ENCODE measurements at places on chromosomes 16 and 17. TPM values are rescaled to one million over a fixed set of nuclear protein-coding genes. Genes with fewer than 3 reads are reported as not detected.

GRCh38 chr17:57236686-57237299 is 19.5 kb upstream of the MSI2 start:
- H3K4me1 ChIP-seq, result no peaks in the 10 kb centered on the region
- H3K36me3 ChIP-seq, result no peaks in the 10 kb centered on the region
- no peak overlapping the region for H3K27ac ChIP-seq
- H3K27me3 ChIP-seq, result peaks cover 17% of the 10 kb centered on the region
- no peak overlapping the region for H3K4me3 ChIP-seq

Gene TPSG1
- total RNA-seq, result not detected

DNA sequence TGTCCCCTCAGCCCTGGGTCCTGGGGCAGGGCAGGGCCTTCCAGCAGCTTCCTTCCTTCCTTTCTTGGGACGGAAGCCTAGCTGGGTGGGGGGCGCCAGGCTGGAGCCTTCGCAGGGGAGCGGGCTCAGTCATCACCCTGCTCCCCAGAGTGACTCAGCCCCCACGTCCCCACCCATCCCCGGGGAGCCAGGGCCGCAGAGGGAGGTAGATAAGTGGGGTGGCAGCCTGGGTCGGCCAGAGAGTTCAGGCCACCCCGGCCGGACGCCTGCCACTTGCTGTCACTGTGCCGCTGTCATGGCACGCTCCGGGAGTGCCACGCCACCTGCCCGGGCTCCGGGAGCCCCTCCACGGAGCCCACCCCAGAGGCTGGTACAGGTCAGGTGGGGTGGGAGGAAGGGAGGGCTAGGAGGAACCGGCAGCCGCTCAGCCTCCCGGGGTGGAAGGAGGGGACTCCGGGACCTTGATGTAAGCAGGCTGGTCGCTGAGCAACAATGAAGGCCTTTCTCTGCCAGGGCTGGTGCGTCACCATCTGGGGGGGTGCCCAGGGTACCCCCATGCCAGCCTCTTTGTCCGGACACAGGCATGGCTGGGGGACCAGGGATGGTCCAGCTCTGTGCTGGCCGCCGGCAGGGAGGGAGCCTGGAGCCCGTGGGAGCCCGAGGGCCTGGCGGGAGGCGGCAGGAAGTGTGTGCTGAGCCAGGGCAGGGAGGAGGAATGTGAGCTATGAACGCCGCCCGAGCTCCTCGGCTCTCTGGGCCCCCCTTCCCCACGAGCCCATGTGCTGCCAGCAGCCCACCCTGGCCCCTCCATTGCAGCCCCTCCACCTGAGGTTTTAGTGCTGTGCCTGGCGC is 6.6 kb downstream of the NHERF2 start:
- H3K27ac ChIP-seq, result no peak overlapping the region
- no peak for DNase-seq
- no peaks in the 10 kb centered on the region for H3K36me3 ChIP-seq
- H3K4me3 ChIP-seq, result no peak overlapping the region
- H3K27me3 ChIP-seq, result peaks cover 1% of the 10 kb centered on the region

- no peaks in the 10 kb centered on the region for H3K27me3 ChIP-seq
- H3K36me3 ChIP-seq, result peaks cover 3% of the 10 kb centered on the region
- peak overlapping the region; percentile 68 for H3K4me3 ChIP-seq
These were observed 73.6 kb downstream of the SOCS1 start for GRCh38 chr16:11182411-11182810.

DNA sequence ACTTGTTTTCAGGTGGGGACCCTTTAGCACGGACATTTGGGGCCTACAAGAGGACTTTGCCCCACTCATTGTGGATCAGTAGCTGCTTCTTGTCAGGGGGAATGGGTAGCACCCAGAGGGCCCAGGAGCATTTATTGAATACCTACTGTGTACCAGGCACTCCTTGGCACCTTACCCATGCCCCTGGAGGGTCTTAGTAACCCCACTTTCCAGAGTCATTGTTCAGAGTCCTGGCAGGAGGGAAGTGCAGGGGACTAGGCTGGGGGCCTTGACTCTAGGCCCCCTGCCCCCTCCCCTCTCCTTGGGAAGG is 21.0 kb upstream of the CIBAR2 start:
- H3K4me1 ChIP-seq, result peaks cover 8% of the 10 kb centered on the region
- H3K4me3 ChIP-seq, result no peak overlapping the region
- DNase-seq, result no peak
- H3K27me3 ChIP-seq, result peaks cover 22% of the 10 kb centered on the region
- H3K27ac ChIP-seq, result no peak overlapping the region

DNA sequence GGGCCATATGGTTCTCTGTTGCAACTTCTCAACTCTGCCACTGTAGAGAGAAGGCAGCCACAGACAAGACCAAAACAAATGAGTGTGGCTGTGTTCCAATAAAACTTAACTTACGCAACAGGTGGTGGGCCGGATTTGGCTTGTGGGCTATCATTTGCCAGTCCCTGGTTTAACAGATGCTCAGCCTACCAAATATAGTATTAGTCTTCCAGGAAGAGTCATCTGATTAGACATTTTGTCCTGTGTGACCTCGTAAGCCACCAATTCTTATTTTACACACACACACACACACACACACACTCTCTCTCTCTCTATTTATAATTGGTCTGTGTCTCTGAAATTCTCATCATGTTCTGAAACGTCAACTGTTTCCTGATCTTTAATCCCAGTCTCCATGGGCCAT is 245.9 kb downstream of the XYLT1 start:
- H3K4me1 ChIP-seq, result peaks cover 5% of the 10 kb centered on the region
- peak overlapping the region; percentile 20 for H3K27ac ChIP-seq
- no peaks in the 10 kb centered on the region for H3K27me3 ChIP-seq
- H3K4me3 ChIP-seq, result peak overlapping the region; percentile 47
